HL-60 (cell line): ENCODE measurements at places on chromosomes 7 and 10.

DNA sequence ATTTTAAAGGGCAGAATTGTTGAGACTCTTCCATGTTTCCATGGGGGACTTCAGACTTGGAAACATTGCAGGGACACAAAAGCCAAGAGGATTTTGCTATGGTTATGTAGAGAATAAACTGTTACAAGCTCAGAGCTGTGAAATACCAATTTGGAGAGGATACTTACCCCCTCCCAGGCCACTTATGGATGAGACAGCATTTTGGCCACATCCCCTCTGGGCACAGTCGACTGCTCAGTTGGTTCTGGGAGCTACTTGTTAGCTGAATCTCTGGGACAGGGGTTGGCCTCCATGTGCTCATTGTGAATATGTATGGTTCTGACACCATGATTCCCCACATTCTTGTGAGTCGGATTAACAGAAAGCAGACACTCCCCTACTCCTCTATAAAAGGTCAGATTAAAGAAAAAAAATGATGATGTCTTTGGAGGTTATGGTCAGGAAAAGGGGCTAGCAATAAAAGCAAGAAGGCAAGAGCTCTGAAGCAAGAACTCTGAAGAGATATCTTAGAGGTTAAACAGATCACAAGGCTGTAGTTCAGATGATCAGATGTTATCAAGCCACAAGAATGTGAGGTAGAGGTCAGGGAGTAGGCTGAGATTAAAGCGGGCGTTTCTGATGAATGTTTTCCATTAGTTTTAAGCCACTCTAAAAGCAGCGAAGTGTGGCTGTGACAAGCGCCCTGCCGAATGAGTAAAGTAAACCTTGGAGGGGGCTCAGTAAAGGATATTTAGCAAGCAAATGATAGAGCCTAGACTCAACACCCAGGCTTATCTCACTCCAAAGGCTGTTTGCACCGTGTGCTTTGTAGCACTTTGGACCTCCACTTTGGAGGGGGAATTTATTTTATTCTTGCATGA, 17.2 kb downstream of the STAMBPL1 start:
- DNase-seq, result no peak

GRCh38 chr7:104530251-104530650, 201.8 kb downstream of the LHFPL3 start:
- DNase-seq, result no peak

GRCh38 chr7:40329601-40330153, 194.9 kb downstream of the SUGCT start:
- peak; percentile 2 for DNase-seq

DNA sequence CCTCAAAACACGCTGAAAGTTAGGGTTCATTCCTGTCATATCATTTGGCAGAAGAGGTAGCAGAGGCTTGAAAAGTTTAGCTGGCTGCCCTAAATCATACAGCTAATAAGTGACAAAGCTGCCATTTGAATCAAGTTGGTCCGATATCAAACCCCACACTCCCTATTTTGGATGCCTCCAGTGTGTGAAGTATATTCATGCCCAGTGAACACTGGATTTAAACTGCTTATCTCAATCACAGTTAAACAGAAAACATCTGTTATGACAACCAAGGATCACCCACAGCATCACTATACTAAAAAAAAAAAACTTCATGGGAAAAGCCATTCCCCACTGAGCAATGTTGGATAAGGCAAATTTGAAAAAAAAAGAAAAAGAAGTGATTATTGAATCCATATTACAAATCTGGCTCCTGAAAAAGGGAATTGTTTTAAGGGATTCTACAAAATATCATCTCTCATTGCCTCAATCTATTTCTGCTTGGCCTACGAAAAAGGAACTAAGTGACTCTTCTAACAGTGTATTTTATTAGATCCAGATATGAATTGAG, 48.3 kb downstream of the ABCB1 start:
- DNase-seq, result no peak

GRCh38 chr10:132793871-132794849, 8.2 kb upstream of the NKX6-2 start:
- DNase-seq, result no peak

GRCh38 chr7:29318853-29319718, 124.5 kb downstream of the CHN2 start:
- DNase-seq, result no peak

DNA sequence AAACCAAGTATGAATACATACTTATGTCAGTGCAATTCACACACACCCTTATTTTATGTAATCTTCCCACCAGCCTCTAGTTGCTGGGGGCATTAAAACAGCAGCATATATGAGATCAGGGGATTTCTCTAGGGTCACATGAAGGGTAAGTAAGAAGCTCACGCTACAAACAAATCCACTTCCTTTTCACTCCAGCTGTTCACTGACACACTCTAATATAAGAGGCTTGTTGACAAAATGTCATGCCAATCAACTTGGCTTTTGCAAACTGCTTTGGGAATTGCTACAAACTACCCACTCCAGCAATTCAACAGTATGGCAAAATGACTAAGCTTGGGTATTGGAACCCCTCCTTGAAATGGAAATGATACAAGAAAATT, 10.3 kb downstream of the FAM3C start:
- no peak for DNase-seq

DNA sequence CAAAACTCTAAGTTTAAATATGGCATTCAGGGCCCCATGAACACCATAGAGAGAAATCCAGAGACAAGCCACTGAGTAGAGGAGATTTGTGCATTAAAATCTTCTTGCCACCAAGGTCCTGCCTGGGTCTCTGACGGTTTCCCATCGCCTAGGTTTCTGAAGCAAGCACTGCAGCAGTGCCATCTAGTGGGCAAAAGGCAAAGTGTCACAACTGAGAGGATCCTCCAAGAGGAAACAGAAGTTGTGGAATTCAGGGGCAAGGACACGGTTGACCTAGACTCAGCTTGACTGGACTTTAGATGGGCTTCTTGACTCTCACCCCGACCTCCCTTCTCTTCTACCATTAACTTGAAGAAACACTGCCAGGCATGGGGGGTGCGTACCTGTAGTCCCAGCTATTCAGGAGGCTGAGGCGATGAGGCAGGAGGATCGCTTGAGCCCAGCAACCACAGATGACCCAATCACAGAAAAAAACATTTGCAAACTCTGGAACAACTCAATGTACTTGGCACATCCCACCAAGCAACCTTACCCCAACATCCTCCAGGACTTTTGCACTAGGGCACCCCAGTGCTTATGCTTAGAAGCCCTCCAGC, 604.1 kb downstream of the GALNT17 start:
- DNase-seq, result peak; percentile 20

- no peak for DNase-seq
Measured at GRCh38 chr10:2936816-2937215, 130.5 kb upstream of the PFKP start.

GRCh38 chr7:3043544-3044371, at the start of gene CARD11:
CARD11 (minus strand) TSS chr7:3043867; CDS start chr7:2958506, 85,361 bp downstream.
- no peak for DNase-seq

DNA sequence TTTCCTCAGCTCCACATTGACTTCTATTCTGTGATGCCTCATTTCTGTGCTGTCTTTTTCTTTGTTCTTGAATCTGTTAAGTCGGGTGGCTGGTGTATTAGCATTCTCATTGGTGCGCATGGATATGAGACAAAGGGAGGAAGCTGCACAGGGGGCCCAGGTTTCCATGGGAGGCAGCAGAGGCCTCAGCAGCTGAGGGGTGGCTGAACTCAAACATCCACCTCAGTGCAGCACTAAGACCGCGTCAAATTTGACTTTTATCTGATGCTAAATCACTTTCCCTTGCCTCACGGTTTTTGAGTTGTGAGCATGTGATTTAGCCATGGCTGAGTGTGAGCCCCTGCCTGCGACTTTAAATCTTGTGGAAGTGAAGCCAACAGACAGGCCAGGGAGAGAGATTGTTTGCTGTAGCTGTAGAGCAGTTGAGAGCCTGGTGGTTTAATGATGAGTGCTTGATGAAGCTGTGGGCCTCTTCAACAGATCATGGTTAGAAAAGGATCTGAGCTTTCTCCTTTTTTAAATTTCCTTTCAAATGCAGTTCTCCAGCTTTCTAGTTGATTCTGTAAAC, 193.3 kb upstream of the ZNF804B start:
- DNase-seq, result no peak

DNA sequence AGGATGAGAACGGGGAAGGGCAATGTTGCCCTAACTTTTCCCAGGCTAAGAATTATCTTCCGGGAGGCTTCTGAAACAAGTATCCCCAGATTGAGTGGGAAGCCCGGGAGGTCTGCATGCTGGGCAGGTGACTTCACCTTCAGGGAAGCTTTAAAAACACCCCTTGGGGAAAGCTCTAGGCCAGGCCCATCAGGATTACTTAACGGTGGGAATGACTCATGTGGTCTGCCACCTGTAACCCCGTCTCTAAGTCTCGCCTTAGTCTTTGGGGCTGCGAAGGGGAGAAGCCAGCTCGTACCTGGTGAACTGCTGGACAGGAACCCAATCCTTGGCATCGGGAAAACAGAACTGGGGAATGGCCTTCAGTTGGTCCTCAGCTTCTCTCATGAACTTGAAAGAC, 80.1 kb upstream of the MKRN1 start:
- no peak for DNase-seq

GRCh38 chr10:127600479-127600878, 51.4 kb downstream of the NPS start:
- DNase-seq, result no peak

DNA sequence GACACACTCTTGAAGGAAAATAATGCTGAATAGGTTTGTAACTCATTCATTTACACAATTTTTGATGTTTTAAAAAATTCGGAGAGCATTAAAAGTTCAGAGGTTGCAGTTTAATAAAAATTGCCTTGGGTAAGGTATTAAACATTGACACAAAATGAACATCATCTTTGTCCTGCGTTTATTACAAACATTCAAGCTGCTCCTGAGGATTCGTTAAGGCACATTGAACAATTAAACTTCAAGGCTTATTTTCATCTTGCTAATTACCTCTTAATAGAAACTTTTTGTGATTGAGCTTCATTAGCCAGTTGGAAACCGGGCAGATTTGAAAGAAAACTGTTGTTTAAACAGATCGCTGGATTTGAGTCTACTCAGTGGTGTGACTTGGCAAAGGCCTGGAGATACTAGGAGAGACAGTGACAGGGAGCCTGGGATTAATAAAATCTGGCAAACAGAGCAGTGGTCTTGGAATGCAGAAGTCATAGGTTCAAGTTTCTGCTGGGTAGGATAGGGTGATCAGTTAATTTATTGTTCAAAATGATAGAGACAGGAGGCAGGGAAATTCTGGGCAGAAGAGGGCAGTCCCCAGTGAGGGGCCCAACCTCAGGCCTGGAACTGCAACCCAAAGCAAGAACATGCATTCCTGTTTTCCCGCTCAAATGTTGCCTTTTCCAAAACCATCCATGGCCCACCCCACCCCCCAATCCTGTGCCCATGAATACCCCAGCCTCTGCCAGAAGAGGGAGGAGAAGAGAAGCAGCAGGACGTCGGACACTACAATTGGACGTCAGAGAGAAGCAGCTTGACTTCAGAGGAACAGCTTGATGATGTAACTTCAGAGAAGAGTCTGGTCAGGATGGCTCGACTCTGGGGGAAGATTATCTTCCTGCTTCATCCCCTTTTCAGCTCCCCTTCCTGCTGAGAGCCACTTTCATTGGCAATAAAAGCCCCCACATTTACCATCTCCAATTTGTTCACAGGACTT, 43.5 kb upstream of the SLC35G1 start:
- DNase-seq, result no peak

- no peak for DNase-seq
Measured at GRCh38 chr7:123633553-123633952, 22.1 kb upstream of the LMOD2 start.

DNA sequence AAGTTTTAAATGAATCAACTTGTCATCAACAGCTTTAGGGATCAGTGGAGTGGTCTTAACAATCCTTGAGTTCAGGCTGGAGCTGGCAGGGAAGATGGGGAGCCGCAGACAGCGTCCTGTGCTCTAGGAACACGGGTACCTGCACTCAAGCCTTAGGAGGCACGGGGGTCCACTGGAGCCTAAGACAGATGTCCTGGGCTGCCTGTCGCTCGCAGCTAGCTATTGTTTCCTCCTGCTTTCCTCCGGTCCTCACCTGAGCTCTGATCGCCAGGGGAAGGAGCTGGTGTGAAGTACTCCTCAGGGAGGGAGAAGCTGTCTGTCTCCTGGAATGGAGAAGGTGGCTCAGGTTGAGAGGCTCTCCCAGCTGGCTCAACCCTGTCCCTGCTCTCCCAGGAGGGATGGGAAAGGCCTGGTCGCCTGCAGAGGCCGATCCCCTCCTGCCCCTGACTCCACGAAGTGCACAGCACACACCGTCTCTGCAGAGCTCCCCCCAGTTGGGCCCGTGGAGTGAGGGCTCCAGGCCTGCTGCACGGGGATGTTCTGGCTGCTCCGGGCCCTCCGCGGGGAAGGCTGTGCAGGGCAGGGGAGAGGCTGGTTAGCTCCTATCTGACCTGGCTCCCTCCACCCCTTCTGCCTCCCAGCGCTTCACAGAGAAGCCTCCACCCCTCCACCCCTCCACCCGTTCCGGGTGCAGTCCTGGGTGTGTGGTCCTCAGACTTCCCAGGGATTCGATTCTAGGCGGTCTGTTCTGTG, 14.5 kb upstream of the PYROXD2 start:
- DNase-seq, result no peak

GRCh38 chr10:113047963-113048781, 98.1 kb downstream of the TCF7L2 start:
- DNase-seq, result no peak

- no peak for DNase-seq
Measured at GRCh38 chr7:131363719-131364118, 36.0 kb downstream of the MKLN1 start.

DNA sequence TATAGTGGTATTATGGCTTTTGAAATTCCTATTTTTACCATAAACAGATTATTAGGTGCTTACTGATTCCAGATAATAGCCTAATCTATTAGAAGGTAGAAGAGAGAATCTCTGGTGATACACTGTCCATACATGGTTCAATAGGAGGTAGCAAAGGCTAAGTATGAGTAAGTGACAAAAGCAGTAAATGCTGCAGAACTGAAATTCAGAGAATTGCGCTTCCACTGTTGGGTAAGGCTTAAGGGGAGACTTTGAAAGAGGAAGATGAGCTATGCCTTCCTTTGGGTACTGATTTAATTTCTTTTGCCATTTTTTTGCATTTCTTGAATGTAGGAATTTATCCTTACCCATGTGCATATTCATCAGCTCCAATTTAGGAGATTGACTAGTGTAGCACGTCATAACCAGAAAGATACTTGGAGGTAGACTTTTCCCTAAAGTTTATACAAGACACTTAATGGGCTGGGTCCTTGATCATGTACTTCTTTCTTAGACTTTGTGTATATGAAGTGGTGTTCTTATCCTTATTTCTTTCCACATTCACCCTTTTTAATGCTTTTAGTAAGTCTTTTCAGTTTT, 15.3 kb downstream of the MKLN1 start:
- no peak for DNase-seq

DNA sequence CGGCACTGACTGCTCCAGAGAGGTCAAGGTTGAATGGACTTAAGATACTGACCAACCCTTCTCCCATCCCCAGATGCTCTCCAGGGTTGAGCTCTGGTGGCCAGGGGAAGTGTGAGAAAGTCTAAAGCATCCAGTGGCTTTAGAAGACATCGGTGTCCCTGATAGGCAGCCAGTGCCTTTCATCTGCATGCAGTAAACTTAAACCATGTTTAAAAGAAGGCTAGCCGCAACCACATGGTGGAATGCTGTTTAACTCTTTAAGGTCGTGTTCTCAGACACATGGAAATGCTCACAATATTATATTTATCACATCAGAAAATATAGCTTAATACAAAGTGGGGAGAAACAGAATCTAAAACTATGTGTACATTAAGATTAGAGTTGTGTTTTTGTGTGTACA, 137.0 kb downstream of the CNNM2 start:
- no peak for DNase-seq

GRCh38 chr7:116259156-116259870, 49.0 kb downstream of the TES start:
- no peak for DNase-seq

- DNase-seq, result no peak
Measured at GRCh38 chr10:78316451-78316931, 282.8 kb downstream of the RPS24 start.

- no peak for DNase-seq
Measured at GRCh38 chr7:18102576-18102975, 74.9 kb upstream of the PRPS1L1 start.
